ENCODE measurements at places on chromosomes 7 and 10.
A peak's percentile ranks its signal among the peaks of the same experiment; 100 is the strongest.

DNA sequence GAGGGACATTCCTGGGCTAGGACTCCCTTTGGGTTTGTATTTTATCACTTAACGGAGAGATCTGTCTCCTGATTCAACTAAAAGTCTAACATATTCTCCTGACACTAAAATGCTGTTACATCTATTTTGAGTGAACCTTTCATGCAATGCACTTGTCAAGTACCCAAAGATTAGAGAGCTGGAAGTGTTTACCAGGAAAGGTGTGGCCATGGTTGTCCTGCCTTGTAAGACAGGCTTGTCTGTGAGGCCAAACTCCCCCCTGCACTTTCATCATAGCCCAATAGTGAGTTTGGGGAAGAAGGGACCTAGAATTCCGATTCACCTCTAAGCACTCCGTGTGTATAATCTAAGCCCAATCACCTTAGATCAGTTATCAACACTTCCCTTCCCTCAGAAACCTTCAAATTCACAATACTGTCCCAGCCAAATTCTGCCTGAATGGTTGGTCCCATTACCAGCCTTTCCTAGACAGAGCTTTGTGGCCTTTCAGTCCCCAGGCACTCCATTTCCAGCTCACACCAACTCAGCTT lies 162.6 kb upstream of the NAMPT start:
- no peak for DNase-seq

DNA sequence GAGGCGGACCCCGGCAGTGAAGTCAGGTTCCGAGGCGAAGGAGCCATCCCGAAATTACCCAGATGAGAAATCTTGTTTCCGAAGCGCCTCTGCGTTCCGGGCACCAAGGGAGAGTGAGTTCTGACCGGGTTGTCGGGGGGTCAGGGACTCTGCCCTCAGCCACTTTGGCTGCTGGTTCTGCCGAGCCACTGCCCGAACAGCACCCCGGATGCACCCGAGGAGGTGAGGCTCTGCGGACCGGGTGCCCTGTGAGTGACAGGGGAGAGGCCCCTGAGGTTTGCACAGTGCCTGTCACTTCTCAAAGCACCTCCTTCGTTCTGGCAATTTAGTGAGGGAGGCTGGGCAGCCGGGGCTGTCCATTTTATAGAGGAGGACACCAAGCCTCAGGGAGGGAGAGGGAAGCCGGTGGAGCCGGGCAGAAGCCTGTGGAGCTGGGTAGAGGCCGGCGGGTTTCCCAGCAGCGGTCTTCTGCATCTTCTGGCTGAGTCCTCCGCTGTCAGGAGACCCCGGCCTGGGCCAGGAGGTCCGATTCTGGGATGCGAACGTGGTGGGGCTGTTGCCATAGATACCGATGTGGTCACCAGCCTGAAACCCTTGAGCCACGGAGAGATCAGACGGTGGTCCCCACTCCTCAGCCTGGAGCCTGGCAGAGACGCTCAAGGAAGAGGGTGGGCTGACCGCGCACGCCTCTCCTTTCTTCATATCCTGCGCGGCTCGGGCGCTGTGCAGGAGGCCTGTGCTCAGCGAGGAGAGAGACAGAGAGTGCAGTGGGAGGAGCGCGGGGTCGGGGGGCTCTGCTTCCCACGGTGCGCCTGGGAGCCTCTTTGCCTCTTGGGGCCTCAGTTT lies 18.9 kb upstream of the SHH start:
- DNase-seq = no peak

- peak; percentile 45 for DNase-seq
Measured at GRCh38 chr10:70540089-70540788, 61.7 kb downstream of the PALD1 start.

DNA sequence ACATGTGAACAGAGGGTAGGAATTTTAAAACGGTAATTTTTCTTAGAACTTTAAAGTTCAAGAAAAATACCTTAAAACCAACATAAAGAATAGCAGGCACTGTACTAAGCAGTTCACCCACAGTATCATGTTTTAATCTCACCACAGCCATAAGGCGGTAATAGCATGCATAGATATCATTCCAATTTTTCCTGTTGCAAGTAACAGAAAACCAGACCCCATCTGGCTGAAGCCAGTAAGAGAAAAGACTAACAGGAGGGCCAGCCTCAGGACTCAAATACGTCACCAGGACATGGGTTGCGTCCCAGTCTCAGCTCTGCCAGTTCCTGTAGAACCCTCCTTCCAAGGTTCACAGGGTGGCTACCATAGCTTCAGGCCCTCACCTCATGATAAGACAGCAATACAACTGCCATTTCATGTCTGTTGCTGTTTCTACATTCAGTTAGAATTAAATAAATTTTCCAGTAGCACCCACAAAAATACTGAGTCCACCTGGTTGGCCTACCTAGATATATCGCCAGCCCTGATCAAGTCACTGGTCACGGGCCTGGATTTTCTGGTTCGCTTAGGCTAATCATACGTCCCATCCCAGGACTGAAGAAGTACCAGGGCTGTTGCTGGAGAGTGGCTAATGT lies 2.0 kb upstream of the RNF32 start:
- no peak for DNase-seq

GRCh38 chr10:118607768-118608354 lies 12.4 kb upstream of the PRLHR start:
- DNase-seq = no peak

DNA sequence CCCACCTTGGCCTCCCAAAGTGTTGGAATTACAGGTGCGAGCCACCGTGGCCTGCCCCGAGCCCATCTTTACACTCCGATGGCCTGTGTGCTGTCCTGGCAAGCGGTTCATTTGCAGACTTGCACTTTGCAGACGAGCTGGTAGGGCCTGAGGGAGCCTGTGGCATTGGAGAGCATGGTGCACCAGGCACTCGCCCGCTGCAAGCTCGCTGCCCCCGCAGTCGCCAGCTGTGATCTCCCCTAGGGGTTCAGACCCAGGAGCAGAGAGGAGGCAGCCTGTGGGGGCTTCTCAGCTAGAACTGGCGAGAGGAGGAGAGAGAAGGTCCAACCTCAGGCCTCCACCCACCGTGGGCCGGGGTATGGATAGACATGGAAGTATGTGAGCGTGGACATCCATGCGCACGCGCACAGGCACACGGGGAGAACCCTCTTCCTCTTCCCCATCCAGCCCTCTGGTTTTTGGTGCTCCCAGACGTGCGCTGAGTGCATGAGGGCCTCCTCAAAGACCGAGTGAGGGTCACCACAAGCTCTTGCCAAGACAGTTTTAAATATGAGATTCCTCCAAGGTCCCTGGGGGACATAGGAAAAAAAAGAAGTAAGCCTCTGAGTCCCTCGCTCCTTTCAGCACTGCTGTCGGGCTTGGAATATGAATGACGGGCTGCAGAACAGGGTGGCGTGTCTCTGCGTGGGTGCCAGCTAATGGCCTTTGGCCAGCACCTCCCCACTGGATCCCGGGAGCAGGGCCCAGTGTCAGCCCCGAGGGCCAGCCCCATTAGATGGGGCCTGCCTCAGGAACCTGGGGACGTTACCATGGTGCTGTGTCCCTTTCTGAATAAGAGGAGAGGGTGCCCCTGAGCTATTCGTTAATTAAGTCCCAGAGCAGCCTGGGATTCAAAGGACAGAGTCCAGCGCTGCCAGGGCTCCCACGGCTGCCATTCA lies 15.1 kb upstream of the TTYH3 start:
- DNase-seq = no peak

DNA sequence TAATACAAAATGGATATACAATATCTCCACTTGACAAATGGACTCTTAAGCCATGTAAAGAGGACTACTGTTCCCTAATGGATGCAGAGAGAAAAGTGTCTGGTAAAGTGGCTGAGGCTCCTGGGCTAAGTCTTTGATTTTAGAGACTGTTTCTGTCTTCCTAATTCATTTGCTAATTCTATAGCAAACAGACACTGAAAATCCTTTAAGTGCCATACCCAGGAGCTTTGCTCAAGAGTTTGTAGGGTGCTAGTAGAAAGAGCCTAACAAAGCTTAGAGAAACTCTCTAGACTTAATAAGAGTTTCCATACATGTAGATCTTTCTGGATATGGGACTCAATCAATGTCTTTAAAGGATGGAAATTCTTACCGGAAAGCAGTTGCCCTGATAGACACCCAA lies 16.7 kb downstream of the CEP55 start:
- DNase-seq = peak; percentile 50

- DNase-seq = no peak
Measured at GRCh38 chr10:72030762-72031543, 57.4 kb downstream of the SPOCK2 start.

- DNase-seq = peak; percentile 22
Measured at GRCh38 chr10:118308664-118309063, 33.5 kb downstream of the FAM204A start.

DNA sequence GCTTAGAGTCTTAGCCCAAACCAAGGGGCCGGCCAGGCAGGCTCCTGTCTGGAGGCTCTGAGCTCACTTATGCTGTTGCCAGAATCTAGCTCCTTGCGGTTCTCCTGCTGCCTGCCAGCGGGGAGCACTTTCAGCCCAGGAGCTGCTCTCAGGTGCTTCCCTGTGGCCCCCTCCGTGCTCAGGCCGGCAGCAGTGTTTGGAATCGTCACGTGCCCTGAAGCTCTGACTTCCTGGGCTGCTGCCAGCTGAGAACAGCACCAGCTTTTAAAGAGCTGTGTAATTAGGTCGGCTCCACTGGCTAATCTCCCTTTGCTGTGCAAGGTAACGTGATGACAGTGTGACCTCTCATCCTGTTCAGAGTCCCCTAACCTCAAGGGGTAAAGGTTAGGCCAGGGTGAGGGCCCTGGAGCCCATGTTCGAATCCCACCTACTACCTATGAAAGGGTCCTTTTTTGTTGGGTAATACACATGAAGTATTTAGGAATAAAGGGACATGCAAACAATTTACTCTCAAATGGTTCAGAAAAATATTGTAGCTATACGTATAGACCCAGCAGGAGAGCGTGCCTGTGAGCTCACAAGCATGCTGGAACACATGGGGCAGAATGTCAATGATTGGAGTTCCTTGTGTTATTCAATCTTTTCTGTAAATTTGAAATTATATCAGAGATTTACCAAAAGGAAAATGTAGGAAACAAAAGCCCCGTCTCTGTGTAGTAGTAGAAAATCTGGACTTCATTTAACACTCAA lies 16.6 kb downstream of the ZNF862 start:
- DNase-seq = peak; percentile 86

DNA sequence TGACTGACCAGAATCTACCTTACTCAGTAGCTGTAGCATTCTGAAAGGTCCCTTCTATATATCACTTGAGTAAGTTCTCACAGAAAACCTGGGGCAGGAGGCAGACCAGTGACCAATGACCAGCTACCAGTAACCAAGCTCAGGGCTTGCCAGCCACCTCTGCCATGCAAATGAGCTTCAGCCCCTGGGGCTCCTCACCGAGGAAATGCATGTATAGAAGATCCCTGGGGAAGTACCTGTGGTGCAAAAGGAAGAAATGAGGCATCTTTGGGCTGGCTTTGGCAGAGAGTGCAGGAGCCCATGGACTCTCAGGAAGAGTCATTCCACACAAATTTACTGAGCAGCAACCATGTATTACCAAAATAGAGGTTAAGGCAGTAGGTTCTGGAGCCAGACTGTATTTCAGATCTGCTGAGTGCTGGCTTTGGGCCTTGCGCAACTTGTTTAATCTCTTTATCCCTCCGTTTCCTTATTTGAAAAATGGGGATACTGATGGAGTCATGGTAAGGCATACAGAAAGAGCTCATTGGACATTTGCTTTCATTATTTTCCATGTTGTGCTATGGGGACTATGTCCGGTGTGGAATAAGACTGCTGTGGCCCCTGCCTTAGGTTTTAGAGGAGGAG lies 41.1 kb upstream of the FAM204A start:
- DNase-seq = no peak

GRCh38 chr10:122391875-122392274 lies 17.4 kb downstream of the PLEKHA1 start:
- DNase-seq = no peak

- DNase-seq = no peak
Measured at GRCh38 chr10:87646935-87647334, 12.7 kb upstream of the PAPSS2 start.

DNA sequence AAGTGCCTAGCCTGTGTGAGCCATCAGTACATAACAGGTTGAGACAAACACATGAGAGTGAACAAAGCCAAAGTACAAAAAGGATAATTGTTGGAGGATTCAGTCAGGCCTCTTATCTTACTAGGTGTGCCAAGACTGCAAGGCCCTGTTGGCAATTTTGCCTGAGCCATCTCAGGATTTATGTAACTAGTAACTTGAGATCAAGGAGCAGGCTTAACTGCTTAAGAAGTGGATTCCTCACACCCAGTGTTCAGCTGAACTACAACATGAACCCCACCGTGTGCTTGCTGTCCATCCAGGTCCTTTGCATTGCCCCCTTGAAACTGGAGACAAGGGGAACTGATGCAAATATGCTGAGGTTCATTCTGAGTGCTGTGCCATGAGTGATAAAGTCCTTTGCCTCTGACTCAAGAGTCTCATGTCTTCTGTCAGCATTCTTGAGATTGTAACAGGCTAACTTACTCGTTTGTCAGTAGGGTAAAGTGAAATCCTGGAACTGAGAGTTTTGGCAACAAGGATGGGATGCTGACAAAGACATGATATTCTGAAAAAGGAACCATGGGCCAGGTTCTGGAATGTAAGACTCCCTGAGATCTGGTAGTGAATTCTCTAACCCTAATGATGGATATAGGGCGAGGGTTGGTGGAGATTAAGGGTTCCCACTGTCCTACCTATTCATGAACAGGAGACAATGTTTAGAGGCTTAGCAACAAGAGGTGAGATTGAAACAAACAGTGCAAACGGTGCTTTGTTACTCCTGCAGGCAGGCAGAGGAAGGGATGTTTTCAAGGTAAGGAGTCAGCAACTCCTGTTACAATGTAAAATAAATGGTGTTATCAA lies 44.1 kb upstream of the GATAD1 start:
- DNase-seq = no peak

DNA sequence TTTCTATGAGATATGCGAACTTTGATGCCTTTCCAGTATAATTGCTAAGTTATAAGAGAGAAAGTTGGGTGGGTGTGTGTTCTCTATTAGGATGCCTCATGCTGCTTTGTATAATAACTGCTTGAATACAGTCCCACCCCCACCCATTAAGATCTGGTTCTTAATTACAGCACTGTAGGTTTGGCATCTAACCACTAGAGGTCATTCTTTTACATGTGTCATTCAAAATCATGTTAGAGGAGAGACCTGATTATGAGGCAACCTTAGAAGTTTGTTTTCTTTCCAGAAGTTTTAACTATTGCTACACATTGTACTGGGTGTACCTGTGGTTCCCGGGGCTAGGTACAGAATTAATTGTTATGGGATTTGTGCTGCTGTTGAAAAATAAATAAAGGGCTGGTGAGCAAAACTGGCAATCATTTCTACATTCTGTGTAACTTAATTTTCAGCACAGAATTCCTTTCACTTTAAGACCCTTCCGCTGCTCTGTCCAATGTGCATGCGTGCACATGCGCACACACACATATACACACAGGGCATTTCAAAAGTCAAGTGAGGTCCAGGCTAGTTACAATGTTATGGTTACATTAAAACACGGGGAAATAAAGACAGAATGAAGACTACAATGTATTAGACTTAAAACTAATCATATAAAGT lies 1156.3 kb downstream of the SORCS3 start:
- no peak for DNase-seq

- DNase-seq = no peak
Measured at GRCh38 chr7:116224492-116225098, 14.3 kb downstream of the TES start.

Measured in WERI-Rb-1 (cell line).